Mesothelial cell of epicardium (in vitro differentiated cells): ENCODE measurements at places on chromosomes 2 and 18. TPM values are rescaled to one million over a fixed set of nuclear protein-coding genes. Genes with fewer than 3 reads are reported as not detected.
A peak's percentile ranks its signal among the peaks of the same experiment; 100 is the strongest.

Gene C2orf72
- 0.76 to 0.78 TPM (median 0.77 TPM) in 3 replicates for total RNA-seq

DNA sequence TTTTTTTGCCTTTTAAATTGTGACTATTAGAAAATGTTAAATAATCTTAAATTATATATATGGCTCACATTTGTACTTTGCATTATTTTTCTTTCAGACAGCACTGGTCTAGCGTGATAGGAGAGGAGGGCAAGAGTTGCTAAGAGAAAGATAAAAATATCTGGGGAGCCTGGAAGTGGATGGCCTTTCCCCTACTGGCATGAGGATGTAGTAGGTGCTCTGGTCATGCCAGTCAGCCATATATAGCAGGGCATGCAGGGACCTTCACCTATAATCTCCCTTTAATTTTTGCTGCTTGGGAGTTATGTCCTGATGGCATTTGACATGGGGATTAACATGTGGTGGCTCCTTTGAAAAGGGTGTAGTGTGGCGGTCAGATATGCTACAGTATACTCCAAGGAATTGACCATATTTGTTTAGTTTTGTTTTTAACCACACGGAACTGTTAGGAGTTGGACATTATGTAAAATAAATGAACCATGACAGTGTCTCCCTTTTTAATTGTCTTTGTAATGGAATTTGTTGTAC, 144.7 kb downstream of the BABAM2 start:
- no peak overlapping the region for H3K27ac ChIP-seq
- peaks cover 1% of the 10 kb centered on the region for H3K4me1 ChIP-seq
- H3K27me3 ChIP-seq: no peaks in the 10 kb centered on the region

Gene CSRNP3
- total RNA-seq: 29.1 to 31.2 TPM (median 29.6 TPM) in 3 replicates

DNA sequence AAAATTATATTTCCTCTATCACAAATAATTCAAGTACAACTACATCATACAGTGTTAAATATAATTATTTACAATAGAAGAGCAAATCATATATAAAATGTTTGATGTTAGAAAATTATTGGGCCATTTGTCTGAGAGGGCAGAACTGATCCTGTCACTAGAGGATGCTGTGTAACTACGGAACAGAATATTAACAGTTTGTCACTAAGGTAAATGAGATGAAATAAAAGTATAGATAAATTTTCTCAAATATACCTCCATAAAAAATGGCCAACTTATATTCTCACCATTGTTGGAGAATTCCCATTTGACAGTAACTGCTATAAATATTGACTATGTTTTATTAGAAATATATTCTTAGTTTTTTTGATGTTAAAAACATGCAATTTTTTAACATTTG, 1067.4 kb upstream of the DDX18 start:
- no peak overlapping the region for H3K27ac ChIP-seq
- DNase-seq: no peak
- no peak overlapping the region for H3K4me3 ChIP-seq
- no peaks in the 10 kb centered on the region for H3K36me3 ChIP-seq

GRCh38 chr2:221529177-221529942, 42.7 kb downstream of the EPHA4 start:
- H3K27ac ChIP-seq: peak overlapping the region; percentile 2
- DNase-seq: no peak
- H3K4me3 ChIP-seq: no peak overlapping the region
- peaks cover 46% of the 10 kb centered on the region for H3K4me1 ChIP-seq
- H3K27me3 ChIP-seq: no peaks in the 10 kb centered on the region
- no peaks in the 10 kb centered on the region for H3K36me3 ChIP-seq

DNA sequence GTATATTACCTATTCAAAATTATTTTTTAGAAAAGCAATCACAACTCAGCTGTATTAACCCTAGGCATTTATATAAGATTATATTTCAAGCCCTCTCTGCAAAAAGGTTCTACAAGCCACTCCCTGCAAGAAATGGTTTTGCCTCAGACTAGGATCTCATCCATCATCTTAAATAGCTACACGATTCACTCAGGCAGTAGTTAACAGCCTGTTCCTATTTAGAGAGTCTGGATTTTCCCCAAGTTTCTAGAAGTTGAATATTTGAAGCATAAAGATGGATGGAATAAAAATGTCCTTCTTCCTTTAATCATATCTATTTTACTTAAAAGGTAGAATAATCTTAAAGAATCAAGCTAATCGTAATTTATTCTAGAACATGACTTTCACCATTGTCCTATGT, 167.1 kb upstream of the STK17B start:
- H3K27ac ChIP-seq: no peak overlapping the region
- H3K4me1 ChIP-seq: peaks cover 42% of the 10 kb centered on the region
- no peaks in the 10 kb centered on the region for H3K27me3 ChIP-seq
- DNase-seq: no peak

- no peak overlapping the region for H3K4me3 ChIP-seq
- DNase-seq: no peak
- peaks cover 3% of the 10 kb centered on the region for H3K4me1 ChIP-seq
- H3K27me3 ChIP-seq: peaks cover 66% of the 10 kb centered on the region
- no peaks in the 10 kb centered on the region for H3K36me3 ChIP-seq
- no peak overlapping the region for H3K27ac ChIP-seq
Observed at GRCh38 chr2:95074663-95075439, 46.8 kb downstream of the MRPS5 start.

Gene HNRNPLL
- 73.9 to 84.8 TPM (median 80.7 TPM) in 3 replicates for total RNA-seq

GRCh38 chr2:165440367-165440766, 29.1 kb upstream of the CSRNP3 start:
- H3K27ac ChIP-seq: peak overlapping the region; percentile 82
- DNase-seq: no peak
- no peak overlapping the region for H3K4me3 ChIP-seq
- peaks cover 13% of the 10 kb centered on the region for H3K4me1 ChIP-seq
- no peaks in the 10 kb centered on the region for H3K27me3 ChIP-seq

DNA sequence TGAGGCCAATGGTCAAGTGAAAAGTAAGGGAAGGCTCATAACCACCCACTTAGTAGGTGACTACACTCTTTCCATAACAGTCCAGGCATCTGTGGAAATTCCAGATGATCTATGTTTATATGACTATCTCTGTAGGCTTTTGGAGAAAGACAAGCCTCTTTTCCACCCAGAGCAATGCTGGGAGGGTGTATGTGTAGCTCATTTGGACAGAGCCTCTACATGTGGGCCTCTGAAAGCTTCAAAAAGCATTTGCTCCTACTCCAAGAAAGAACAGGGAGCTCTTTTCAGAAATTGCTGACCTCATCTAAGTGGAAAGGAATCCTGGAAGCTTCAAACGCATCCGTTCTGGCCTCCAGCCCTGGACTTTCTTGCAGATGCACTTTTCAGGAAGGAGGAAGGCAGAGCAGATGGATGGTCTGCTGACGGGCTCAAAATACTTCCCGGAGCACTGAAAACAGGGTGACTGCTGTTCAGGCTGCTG, 308.7 kb downstream of the LRATD1 start:
- peaks cover 6% of the 10 kb centered on the region for H3K27me3 ChIP-seq
- no peak overlapping the region for H3K4me3 ChIP-seq
- no peaks in the 10 kb centered on the region for H3K36me3 ChIP-seq

DNA sequence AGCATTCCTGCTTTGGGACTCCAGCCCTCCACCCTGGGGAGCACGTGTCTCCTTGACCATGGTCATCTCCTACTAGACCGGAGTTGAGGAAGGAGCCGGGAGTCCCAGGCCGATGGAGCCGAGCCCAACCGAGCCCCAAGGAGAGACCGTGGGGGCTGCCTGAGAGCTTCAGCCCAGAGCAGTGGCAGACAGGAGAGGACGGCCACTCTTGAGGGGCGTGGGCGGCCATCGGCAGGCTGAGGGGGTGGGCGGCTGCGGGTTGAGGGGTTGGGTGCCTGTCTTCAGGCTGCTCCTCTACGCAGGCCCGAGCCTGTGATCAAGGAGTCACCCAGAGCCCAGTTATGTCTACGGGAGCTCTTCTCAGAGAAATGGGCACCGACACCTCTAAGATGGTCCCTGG, 158.7 kb downstream of the PXDN start:
- DNase-seq: no peak
- H3K27me3 ChIP-seq: no peaks in the 10 kb centered on the region
- H3K36me3 ChIP-seq: no peaks in the 10 kb centered on the region
- no peak overlapping the region for H3K27ac ChIP-seq

Gene ZNF396
- total RNA-seq: 1.2 to 1.8 TPM (median 1.6 TPM) in 3 replicates

DNA sequence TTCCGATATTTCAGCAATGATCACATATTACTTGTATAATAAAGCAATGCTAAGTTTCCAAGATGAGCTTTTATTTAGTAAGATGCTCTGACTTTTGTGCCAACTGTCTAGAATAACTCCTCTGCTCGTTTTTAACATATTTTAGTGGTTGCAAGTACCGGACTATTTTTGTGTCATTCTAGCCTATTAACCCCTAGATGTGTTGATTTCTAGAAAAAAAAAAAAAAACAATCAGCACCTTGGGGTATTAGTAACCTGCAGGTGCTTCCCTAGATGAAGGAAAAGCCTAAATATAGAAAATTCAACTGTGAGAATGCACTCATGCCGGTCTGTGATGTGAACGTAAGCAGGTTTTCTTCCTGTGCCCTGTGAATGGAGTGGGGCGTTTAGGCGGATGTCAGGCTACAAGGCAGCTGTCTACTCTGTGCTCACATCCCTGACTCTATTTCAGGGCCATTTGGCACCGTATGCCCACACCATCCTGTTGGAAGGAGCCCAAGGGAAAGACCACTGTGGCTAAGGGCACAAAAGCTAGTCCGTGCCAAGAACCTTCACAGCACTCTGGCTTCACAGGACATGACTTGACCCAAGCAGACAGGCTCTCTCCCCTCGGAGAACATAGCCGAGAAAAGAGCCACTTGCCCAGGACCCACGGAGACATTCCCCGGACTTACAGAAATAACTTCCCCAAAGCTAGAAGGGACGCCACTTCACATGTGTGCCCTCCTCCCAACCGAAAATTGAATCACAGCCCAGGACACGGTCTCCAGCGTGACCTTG, 60.9 kb upstream of the AGAP1 start:
- H3K4me1 ChIP-seq: no peaks in the 10 kb centered on the region
- no peak for DNase-seq
- H3K36me3 ChIP-seq: no peaks in the 10 kb centered on the region

- no peak for DNase-seq
- H3K4me1 ChIP-seq: no peaks in the 10 kb centered on the region
- no peak overlapping the region for H3K27ac ChIP-seq
- no peaks in the 10 kb centered on the region for H3K36me3 ChIP-seq
Observed at GRCh38 chr2:95042472-95043271, 17.2 kb downstream of the MAL start.

DNA sequence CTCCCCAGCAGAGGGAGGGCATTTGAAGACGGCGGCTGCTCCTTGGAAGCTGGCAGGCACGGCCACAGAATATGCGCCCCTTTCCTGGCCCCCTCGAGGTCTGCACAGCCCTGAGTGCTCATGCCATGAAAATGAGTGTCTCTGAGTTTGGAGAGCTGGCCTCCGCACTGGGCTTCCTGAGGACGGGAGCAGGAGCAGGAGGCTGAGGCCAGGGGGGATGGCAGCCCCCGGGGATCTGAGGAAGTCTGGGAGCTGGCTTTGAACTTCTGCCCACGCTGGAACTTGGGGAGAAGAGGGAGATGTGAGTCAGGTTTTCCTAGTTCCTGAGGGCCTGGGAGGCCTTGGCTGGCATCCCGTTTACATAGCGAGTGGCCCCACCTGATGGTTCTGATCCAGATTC, 47.0 kb downstream of the RRM2 start:
- H3K27ac ChIP-seq: peak overlapping the region; percentile 94
- no peaks in the 10 kb centered on the region for H3K36me3 ChIP-seq
- no peak overlapping the region for H3K4me3 ChIP-seq
- peaks cover 53% of the 10 kb centered on the region for H3K4me1 ChIP-seq
- DNase-seq: no peak

DNA sequence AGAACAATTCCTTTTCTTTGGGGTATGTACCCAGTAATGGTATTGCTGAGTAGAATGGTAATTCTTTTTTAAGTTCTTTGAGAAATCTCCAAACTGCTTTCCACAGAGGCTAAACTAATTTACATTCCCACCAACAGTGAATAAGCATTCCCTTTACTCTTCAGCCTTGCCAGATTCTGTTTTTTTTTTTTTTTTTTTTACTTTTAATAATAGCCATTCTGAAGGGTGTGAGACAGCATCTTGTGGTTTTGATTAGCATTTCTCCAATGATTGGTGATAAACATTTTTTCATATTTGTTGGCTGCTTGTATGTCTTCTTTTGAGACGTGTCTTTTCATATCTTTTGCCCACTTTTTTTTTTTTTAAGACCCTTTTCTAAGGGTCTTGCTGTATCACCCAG, 137.4 kb downstream of the RTN4 start:
- no peak overlapping the region for H3K4me3 ChIP-seq
- no peak for DNase-seq
- H3K27me3 ChIP-seq: peaks cover 7% of the 10 kb centered on the region

- H3K27me3 ChIP-seq: no peaks in the 10 kb centered on the region
- no peak for DNase-seq
- no peak overlapping the region for H3K27ac ChIP-seq
- H3K4me3 ChIP-seq: no peak overlapping the region
- H3K4me1 ChIP-seq: no peaks in the 10 kb centered on the region
- peaks cover 18% of the 10 kb centered on the region for H3K36me3 ChIP-seq
Observed at GRCh38 chr18:58989184-58989759, 124.6 kb downstream of the ZNF532 start.

- H3K4me3 ChIP-seq: peak overlapping the region; percentile 69
- no peaks in the 10 kb centered on the region for H3K36me3 ChIP-seq
- peak; percentile 74 for DNase-seq
- H3K27ac ChIP-seq: peak overlapping the region; percentile 87
Observed at GRCh38 chr2:223613017-223613950, 11.1 kb upstream of the SCG2 start.

- peaks cover 43% of the 10 kb centered on the region for H3K4me1 ChIP-seq
- H3K4me3 ChIP-seq: no peak overlapping the region
- DNase-seq: no peak
- no peaks in the 10 kb centered on the region for H3K27me3 ChIP-seq
Observed at GRCh38 chr18:5464251-5464650, 79.5 kb downstream of the EPB41L3 start.

Gene TUBA3E
- not detected in 3 replicates for total RNA-seq

- no peak overlapping the region for H3K27ac ChIP-seq
- H3K4me1 ChIP-seq: no peaks in the 10 kb centered on the region
- no peak for DNase-seq
- H3K4me3 ChIP-seq: no peak overlapping the region
- no peaks in the 10 kb centered on the region for H3K36me3 ChIP-seq
Observed at GRCh38 chr2:208586516-208586915, 179.9 kb downstream of the PTH2R start.

Gene MRPL44
- total RNA-seq: 25.8 to 27.6 TPM (median 27.3 TPM) in 3 replicates
